ENCODE measurements at places on chromosomes 3 and 15.

DNA sequence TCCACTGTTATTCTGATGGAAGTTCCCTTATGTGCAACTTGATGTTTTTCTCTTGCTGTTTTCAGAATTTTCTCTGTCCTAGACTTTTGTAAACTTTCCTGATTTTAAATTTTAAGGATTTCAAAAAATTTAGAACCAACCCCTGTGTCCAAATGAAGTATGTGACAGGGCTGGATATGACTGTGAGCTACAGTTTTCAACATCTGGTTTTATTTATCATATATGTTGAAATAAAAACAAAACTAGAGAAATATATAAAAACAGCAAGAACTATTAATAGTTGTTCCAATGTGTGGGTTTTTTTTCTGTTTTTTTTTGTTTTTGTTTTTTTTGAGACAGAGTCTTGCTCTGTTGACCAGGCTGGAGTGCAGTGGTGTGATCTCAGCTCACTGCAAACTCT is 47.4 kb upstream of the PSMD6 start:
- DNase-seq, result no peak

DNA sequence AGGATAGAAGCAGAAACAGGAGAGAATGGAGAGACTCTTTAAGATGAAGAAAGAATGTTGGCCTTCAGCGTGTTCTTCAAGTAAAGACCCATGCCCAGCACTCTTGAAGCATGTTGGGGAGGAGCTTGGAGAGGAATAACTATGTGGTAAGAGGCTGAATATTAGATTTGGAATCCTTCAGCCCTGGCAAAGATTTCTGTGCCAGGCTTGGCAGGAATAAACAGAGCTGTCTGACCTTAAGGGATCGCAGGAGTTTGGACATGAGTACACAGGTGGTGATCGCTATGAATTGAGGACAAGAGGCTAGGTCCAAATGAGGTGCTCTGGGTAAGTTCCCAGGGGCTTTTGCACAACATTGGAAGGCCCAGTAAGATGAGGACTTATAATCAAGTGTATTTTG is 132.6 kb upstream of the TBL1XR1 start:
- no peak for DNase-seq

DNA sequence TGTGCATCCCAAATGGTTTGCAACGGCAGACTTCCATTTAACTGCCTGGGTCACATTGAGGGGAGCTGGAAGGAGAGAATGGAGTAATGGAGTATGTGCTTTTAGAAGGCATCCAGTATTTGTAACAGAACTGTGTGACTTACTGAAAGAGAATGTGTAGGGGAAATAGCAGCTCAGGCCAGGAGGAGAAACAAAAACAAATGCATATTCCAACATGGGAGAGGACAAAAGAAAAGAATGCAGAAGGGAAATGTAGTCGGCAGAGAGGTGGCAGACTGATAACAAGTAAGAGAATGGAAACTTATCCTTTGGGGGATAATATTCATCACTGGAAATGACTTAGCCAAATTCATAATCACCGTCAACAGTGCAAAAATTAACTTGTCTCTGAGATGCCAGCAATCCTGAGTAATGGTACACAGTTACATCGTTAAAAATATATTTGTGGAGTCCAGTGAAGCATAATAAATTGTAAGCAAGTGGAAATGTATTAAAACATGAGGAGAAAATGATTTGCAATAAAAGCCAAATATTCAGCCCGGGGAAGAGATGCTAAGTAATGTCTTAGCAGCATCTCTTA is 294.9 kb upstream of the SGO1 start:
- no peak for DNase-seq

DNA sequence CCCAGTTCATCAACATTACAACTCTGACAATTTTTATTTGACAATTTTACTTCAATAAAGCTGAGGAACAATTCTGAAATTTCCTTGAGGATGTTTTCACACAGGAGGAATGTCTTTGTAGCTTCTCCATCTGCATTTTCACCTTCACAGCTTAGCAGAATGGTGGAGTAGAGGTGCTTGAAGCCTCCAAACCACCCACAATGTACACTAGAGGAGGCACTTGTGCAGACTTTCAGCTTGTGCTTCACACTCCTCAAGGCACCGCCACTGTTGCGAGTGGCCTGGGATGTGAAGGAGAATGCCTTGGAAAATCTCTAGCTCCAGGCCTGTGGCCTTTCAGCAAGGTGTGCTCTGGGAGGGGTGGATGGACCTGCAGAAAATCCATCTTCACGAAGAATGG is 181.9 kb downstream of the EPHB1 start:
- no peak for DNase-seq

DNA sequence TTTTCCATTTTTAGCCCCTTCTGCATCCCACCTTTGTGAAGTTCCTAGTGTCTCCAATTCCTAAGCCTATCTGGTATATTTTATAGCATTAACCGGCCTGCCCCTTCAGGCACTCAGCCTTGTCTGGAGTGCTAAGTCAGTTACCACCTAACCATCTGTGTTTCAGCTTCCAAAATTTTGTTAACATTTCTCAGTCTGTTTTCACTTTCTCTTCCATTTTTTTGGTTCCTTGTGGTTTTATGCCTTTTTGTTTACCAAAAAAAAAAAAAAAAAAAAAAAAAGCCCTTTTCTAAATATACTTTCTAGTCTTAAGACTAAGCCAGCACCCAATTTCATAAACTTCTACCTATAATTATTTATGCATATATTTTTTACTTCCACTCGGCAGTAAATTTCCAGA is 92.4 kb downstream of the CSNK1G1 start:
- DNase-seq, result no peak

- no peak for DNase-seq
Measured at GRCh38 chr3:128480717-128481437, 12.1 kb downstream of the GATA2 start.

DNA sequence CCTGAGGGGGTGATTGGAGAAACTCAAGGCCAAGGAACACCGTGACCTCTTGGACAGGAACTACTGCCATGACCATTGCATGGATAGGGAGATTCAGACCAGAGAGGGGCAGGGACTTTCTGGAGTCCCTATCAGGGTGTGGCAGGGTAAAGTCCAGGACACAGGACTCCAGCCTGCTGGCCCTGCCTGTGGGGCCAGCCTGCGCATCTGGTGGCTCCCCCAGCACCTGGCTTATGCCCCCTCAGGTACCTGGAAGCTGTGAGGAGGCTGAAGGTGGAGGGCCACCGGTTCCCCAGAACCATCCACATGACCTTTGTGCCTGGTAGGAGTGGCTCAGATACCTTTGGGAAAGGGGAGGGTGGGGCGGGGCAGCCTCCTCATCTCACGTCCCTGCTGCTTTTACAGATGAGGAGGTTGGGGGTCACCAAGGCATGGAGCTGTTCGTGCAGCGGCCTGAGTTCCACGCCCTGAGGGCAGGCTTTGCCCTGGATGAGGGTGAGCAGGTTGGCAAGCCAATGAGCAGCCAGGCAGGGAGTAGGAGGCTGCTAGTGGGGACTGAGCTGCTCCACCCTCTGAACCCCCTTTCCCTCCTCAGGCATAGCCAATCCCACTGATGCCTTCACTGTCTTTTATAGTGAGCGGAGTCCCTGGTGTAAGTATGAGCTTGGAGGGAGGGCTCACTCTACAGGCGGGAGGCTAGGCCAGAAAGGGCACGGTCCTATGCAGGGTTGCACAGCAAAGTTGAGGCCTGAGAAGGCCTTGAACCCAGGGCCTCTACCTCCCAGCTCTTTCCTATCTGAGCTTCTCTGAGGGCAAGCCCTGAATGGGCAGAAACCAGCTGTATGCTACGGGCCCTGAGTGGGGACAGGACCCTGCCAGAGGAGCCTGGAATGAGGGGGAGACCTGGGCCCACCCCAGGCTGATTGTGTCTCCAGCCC is 2.9 kb downstream of the ACY1 start:
- no peak for DNase-seq

DNA sequence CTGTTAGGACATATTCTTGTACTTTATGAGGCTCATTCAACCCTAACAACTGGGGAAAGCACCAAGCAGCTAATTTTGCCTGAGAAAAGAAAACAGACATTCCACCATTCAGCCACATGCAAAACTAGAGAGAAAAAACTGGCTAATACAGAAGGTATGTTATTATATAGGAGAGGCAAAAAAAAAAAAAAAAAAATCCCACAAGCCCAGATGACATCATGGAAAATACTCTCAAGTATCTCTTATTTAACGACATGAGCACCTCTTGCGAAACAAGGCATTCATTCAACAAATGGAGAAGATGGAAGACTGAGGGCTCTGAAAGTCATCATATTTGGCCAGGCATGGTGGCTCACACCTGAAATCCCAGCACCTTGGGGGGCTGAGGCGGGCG is 61.5 kb downstream of the PRICKLE2 start:
- DNase-seq, result no peak

GRCh38 chr15:95757171-95757570 is 573.3 kb upstream of the NR2F2 start:
- no peak for DNase-seq

DNA sequence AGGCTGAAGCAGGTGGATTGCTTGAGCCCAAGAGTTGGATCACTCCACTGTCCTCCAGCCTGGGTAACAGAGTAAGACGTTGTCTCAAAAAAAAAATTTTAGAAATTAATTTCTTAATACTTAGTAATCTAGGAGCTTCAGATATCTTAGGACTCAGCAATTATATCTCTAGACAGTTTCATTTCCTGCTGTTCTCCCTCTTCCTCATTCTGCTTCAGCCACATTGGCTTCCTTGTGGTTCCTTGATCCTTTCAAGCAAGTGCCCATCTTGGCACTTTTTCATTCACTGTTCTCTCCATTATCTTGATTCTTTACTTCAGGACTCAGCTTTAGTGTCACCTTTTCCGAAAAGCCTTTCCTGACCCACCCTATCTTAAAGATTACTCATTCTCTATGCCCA is 22.5 kb downstream of the TMEM202 start:
- no peak for DNase-seq

DNA sequence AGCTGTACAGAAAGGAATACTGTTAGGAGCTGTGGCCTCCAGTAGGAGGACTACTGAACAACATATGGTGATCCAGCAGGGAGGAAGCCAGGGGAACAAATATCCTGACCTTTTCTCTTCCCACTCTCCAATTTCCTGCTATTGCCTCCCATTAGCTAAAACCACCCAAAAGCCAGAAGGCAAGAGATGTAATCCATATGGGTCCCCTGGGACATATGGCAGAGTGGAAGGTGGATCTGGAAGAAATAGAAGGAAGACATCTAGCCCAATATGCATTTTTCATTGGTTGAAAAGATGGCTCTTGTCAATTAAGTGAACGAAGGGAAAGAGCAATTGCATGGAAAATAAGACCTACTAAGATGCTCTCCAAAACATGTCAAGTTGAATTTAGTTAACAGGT is 167.2 kb downstream of the CNTN3 start:
- DNase-seq, result no peak

DNA sequence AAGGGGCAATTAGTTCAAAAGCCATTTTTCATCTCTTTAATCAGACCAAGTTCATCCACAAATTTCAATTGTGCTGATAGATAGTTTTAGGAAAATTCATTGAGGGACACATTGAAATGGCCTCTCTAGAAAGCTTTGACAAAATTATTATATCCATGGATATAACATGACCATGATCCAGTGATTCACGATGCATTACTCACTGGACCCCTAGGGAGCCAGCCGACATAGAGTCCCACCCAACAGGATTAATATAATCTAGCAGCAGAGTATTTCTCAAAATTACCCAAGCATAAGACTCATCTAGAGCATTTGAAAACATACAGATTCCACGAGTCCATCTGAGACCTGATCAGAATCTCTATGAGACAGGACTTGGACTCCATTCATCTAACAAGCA is 100.3 kb downstream of the FRMD5 start:
- DNase-seq, result no peak

- no peak for DNase-seq
Measured at GRCh38 chr15:78340231-78341056, at the start of gene CRABP1. Gene CRABP1 (plus strand): TSS chr15:78340353. CDS start chr15:78340429, 76 bp downstream.

- no peak for DNase-seq
Measured at GRCh38 chr3:30605005-30605404, 1.4 kb upstream of the TGFBR2 start.

- no peak for DNase-seq
Measured at GRCh38 chr3:72052841-72053409, 268.0 kb upstream of the PROK2 start.

DNA sequence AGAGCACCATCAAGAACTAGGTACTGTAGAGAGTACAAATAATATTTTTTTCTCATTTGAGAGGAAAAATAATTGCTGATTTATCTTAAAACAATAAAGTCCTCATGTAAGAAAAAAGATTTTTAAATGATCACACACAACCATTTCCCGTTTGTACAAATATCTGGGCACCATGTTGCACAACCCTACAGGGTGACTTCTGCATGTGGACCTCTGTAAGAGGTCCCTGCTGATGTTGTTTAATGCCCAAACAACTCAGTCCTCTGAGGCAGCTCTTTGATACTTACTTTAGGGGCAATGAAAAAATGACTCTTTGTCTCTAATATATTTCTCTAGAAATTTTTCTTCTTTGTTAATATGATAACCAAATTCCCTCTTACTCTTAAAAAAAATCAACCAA is 168.1 kb upstream of the SATB1 start:
- DNase-seq, result no peak

DNA sequence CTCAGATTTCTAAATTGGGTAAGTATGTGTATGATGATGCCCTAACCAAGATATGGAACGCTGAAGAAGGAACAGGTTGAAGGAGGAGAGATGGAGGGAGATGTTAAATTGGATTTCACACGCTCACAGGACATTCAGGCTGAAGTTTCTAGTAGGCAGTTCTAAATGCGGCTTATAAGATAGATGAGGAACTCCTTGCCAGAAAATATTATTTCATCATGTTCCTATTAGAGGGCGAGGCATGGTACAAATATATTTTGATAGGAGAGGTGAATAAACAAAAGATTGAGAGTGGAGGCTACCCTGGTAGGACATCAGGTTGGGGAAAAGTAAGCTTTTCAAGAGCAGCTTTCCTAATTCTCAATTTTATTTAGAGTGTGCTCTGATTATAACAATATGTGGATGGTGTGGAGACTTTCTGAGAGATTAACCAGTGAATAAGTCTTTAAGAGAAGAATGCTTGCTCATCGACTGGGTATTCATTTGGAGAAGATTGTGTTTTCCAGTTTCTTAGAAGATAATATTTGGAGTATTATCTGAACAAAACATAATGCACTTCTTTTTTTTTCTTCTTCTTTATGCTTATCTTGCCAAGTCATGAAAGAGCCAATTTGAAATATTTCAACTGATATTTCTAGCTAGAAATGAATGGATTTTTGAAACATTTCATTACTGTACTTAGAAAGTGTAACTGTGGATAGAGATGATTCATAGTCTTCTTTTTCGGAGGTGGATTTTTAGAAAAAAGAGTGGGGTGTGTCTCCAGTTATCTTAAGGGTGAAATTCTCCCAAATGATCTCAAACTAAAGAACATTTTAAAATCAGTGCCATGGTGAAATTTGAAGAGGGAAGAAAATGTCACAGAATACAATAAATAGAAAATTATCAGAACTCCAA is 88.5 kb downstream of the B3GALNT1 start:
- DNase-seq, result no peak

GRCh38 chr3:1423566-1424089 is 330.8 kb downstream of the CNTN6 start:
- no peak for DNase-seq
